ENCODE measurements at places on chromosomes 1 and 21. TPM values are rescaled to one million over a fixed set of nuclear protein-coding genes. Genes with fewer than 3 reads are reported as not detected.

DNA sequence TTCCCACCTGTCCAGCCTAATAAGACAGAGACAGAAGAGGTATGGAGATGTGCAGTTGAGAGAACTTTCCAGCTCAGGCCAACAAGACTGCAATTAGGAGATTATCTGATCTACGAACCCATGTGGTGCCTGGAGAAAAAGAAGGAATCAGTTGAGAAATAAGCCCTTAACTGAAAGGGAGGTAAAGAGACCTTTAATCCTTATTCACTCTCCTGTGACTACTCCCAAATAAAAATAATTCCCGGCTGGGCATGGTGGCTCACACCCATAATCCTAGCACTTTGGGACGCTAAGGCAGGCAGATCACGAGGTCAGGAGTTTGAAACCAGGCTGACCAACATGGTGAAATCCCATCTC is 31.9 kb upstream of the SARS1 start:
- DNase-seq, result no peak

KCNJ15 gene
- total RNA-seq, result 34.8 TPM

DNA sequence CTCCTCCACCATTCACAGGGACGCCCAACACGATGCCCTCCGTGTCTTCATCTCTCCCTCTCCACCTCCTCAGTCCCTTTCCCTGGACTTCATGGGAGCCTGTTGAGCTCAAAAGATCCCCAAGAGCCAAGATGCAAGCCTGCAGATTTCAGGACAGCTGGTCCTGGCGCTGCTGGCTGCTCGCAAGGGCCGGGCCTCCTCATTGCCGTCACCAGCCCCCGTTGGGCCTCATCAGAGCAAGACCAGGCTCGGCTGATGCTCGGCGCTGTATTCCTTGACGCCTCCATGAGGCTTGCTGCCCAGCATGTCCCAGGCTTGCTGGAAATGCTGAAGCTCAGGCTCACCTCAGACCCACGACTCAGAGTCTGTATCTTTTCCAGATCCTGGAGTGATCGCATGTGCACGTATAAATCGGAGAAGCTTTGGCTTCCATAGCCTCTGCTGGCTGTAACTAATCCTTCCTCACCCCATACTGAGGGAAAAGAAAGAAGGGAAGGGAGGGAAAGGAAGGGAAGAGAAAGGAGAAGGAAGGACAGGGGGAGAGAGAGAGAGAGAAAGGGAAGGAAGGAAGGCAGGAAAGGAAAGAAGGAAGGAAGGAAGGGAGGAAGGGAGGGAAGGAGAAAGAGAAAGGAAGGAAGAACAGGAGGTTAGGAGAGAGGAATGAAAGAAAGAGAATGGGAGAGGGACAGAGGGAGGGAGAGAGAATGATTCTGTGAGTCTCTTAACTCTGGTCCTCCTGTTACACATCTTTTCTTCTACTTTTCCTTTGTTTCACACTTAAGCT is 94.6 kb downstream of the KCNJ15 start:
- no peak for DNase-seq

DNA sequence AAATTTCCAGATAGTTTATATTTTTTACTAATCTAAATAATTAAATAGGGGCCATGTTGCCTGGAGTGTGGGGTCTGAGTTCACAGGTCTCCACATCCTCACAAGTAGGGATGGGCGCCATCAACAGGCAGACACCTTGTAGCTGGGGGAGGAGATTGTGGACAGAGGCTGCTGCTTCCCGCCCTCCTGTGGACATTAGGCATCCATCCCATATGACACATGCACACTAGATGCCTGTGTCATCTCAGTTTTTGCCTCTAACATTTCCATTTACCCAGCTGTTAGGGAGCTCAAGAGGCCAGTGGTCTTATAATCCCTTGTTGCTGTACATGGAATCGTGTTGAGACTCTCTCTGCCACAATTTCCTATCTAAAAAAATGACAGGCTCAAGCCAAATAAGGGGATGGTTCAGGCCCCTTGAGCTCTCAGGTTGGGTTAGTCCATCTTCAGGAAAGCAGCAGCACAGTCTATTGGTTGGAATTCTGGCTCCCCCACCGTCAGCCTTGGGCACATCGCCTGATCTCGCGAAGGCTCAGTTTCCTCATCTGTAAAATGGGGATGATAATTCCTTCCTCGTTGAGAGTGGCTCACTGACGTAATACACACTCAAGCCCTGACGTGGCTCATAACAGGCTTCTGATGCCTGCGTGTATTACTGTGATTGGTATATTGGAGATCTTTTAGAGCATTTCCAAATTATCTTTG is 13.6 kb downstream of the LHX4 start:
- DNase-seq, result no peak

LEPROT gene
- 70.8 TPM for total RNA-seq

DNA sequence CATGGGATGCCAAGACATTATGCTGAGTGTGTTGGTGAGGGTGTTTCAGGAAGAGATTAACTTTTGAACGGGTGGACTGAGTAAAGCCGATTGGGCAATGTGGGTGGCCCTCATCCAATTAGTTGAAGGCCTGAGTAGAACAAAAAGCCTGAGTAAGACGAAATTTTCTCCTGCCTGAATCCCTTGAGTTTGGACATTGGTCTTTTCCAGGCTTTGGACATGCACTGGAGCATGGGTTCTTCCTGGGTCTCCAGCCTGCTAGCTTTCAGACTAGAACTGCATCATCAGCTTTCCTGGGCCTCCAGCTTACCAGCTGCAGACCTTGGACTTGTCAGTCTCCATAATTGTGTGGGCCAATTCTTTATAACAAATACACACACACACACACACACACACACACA is 63.6 kb downstream of the NIBAN1 start:
- no peak for DNase-seq

GRCh38 chr1:220296981-220297380 is 24.7 kb upstream of the RAB3GAP2 start:
- DNase-seq, result no peak

- no peak for DNase-seq
These were observed 20.1 kb downstream of the KDM1A start for GRCh38 chr1:23039308-23039826.

ESPN gene
- total RNA-seq, result 2.2 TPM

DNA sequence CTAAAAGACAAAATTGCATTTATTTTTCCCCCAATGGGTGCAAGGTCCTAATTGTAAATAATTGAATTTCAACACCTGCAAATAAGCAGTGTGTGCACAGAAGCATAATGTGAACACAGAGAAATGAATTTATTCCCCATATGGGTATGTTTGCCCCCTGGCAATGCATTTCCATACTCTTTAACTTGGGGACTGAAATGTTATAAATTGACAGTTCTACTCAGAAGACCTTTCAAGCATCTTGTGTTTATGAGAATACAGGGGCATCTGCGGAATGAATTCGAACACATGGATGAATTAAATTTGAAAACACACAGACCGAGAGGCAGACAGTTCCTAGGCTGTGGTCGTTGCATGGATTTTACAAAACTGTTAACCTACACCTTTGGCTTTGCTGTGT is 3.5 kb downstream of the PBX1 start:
- no peak for DNase-seq

ACKR1 gene
- not detected for total RNA-seq

Measured in Calu3 (cell line).